ENCODE measurements at places on chromosomes 5 and 9.
A peak's percentile ranks its signal among the peaks of the same experiment; 100 is the strongest.

DNA sequence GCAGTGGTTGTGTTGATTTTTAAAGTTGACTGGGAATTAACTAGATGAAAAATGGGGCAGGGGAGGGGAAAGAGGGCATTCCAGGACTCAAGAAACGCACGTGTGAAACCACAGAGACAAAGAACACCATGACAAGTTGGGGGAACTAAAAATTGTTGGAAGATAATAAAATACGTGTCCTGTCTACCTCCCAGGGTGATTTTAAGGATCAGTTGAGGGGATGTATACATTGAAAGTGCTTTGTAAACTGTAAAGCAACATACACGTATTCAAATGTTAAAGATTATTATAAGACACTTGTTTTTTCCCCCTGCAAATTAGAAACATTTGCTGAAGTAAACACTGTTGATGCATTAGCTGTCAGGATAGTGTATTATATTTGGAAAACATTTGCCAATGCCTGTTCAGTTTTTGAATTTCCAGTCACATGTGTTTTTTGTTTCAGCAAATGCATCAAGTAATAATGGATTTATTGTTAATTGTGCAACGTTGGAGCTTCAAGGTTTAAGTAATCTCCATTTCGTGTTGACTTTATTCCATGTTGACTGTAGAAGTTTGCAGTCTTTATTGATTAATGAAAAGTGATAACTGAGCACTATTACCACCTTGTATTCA is 412.7 kb downstream of the ACTL7B start:
- DNase-seq, result no peak

DNA sequence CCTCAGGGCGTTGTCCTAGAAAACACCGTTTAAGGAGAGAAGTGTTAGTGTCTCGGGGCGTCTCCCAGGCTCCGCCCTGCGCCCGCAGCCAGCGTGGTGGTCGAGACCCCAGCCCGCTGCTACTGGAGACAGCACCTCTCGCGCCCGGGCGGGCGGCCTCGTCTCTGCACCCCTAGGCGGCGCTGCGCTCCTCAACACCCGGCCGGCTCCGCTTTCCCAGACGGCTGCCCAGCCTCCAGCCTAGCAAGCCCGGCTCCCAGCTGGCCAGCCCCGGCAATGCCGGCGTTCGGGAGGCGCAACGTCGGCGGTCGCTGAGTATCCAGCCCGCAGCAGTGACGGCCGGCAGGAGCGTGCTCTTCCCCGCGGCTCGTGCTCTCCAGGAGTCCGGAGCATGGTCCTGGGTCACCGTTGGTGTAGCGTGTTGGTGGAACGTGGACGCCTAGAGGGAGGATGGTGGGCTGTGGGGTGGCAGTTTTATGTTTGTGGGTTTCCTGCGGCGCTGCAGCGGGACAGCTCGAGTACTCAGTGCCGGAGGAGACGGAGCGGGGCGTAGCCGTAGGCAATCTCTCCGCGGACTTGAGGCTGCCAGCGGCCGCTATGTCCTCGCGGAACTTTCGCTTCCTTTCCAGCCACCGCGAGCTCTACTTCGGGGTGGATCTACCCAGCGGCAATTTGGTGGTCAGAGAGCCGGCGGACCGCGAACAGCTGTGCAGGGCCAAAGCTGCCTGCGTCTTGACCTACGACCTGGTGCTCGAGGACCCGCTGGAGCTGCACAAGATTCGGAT is 536 bp downstream of the PCDHAC1 start:
- DNase-seq, result no peak

- DNase-seq, result no peak
These were observed 87.3 kb upstream of the WWC1 start for GRCh38 chr5:168204165-168204564.

GRCh38 chr9:128225770-128226411 is 22.7 kb downstream of the DNM1 start:
- DNase-seq, result no peak

- DNase-seq, result peak; percentile 89
These were observed 16.6 kb upstream of the EGFL7 start for GRCh38 chr9:136645903-136646754.

DNA sequence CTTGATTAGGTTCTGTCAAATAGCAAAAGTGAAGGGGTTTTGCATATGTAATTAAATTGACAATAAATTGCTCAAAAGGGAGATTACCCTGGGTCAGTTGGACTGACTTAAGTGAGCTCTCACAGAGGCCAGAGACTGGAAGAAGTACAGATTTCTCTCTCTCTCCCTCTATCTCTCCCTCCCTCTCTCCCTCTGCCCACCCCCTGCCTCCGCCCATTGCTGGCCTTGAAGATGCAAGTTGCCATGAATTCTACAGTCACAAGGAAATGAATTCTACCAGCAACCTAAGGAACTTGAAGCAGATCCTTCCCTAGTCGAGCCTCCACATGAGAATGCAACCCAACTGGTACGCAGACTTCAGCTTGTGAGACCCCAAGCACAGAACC is 119.2 kb downstream of the LPAR1 start:
- no peak for DNase-seq

DNA sequence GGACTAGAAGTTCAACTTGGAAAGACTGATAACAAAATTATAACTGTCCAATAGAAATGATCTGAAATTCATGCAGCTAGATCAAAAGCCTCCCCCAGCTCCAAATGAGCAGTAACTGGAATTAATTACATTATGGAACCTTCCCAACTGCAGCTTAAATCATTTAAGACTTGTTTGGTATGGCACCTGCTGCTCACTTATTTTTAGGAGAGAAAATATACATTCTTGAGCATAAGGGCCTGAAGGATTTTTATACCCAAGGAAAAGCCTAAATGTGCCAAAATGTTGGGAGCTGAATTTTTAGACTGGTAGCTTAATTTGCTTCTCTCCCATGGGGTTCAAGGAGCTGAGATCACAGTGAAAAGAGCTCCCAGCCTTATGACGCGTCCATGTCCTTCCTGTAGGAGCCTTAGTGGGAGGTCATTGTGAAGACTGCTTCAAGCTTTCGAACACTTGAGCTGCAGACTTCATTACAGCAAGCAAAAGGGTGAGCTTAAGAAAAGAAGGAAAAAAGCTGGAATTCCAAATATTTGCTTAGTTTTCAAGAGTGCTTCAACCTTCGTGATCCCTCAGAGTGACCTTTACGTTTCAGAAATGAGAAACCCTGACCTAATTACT is 276.0 kb downstream of the DMAC1 start:
- no peak for DNase-seq

- DNase-seq, result no peak
These were observed 8.4 kb downstream of the CCNH start for GRCh38 chr5:87404359-87404758.

- DNase-seq, result no peak
These were observed 170.6 kb upstream of the TRIM32 start for GRCh38 chr9:116516456-116516855.

DNA sequence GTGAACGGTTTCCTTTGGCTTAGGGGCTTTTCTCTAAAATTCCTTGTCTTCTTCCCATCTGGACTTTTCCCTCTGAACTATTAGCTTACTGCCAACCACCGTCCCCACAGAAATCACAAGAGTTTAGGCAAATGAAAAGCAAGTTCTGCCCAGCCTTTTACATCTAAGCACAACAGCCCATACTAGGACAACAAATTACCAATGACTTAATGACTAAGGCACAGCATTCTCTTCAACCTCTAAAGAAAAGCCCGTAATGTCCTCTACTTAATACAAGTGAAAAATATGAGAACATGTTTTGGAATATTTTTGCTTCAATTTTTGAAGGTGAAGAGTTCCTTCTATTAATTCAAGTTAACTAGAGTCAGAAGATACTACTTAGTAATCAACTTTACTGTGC is 1.2 kb downstream of the ZBTB5 start:
- no peak for DNase-seq
